ENCODE measurements at places on chromosomes 7 and 10.

DNA sequence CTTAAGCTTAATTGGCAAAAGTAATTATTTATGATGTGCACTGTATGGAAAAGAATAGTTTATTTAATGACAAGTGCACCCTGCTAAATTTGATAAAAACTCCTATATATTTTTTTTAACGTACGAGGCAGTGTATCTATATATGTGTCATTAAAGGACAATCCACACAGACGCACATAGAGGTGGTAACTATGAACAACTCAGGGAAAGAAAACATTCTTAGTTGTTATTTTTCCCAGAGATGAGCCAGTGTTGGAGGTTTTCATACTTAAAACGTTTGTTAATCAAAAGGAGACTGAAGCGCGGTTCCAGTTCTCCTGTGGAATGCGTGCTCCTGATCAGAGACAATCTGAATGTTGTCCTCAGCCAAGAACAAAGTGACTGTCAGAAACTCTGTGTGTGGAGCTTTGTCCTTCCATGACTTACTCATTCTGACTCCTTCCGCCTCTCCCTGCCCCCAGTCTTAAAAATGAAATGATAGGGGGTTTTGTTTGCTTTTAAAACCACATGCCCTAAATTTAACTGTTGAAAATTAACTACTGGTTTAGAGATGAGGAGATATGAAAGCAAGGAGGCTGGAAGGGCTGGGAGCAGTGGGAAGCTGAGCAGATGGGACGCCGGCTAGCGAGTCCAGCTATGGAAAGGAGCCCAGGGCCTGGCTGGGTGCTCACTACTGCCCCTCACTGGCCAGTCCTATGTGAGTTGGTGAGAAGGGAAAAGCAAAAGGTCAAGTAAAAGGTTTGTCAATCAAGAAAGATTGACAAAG, 99.6 kb downstream of the SVIL start:
- DNase-seq: no peak

DNA sequence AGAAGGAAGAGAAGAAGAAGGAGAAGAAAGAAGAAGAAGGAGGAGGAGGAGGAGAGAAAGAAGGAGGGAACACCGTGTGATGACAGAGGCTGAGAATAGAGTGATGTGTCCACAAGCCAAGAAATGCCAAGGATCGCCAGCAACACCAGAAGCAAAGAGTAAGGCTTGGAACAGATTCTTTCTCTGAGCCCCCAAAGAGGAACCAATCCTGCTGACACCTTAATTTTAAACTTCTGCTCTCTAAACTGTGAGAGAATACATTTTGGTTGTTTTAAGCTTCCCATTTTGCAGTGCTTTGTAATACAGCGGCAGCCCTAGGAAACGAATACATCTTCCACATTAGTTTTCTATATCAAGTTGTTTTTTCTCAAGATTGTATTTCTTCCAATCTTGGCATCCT, 13.9 kb upstream of the WNT8B start:
- DNase-seq: no peak

DNA sequence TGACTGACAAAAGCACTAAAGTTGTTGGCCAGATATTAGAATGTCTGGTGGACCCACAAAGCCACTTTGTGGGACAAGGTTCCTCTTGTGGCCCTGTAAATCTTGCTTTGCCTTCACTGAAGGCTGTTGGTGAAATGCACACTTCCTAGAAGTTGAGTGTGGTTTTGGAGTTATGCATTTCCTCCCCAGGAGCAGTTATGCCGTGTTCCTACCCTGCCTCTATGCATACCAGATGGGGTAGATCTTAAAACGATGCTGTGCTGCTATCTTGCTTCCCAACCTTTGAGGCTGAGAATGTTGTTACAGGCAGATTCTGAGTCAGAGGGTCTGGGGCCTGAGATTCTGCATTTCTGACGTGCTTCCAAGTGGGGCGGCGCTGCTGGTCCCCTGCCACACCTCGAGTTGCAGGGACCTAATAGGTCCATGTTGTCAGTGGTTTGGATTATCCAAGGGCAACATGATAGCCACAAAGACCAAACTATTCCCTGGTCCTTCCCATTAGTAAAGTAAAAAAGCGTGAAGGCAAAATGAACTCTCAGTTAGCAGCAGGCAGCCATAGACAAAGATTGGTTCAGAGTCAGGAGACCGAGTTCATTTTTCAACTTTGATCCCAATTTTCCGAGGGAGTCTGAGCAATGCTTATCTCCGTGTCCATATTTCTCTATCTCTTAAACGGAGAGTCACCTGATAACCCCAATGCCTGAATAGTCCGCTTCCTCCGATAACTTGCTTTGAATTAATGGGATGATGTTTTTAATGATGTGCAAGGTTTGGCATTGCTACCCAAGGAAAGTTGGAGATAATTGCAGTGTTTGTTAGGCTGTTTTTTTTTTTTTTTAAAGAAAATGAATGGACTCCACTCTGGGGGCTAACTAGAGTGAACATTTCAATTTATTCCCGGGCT, 55.8 kb downstream of the CDHR3 start:
- no peak for DNase-seq

DNA sequence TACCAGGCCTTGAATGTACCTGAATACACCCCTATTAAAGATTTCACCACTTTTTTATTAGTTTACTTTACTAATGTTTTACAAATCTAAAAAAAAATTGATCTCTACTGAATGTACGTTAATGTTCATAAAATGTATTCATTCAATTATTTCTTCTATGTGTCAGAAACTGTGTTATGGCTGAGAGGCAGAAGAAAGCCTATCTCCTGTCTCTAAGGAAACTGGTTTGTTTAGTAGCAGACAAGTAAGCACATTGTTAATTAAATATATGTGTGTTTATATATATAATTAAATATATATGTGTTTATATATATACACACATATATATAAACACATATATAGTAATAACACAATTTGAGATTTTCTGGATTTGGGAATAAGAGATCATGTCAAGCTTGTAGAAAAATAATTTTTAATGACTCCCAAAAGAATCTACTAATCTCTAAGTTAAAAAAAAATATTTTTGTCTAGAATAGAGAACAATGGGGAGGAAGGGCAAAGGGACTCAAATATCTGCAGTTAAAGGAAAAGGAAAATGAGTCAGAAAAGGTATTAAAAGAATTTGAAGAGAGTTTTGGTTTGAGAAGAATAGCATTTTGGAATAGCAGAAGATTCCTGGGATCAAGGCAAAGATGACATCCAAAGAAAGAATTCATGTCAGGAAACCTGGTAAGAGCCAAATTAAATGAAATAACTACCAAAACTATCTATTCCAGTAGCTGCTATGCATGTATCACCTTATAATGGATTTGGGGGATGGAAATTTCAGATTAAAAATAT, 92.1 kb downstream of the CH25H start:
- DNase-seq: no peak

DNA sequence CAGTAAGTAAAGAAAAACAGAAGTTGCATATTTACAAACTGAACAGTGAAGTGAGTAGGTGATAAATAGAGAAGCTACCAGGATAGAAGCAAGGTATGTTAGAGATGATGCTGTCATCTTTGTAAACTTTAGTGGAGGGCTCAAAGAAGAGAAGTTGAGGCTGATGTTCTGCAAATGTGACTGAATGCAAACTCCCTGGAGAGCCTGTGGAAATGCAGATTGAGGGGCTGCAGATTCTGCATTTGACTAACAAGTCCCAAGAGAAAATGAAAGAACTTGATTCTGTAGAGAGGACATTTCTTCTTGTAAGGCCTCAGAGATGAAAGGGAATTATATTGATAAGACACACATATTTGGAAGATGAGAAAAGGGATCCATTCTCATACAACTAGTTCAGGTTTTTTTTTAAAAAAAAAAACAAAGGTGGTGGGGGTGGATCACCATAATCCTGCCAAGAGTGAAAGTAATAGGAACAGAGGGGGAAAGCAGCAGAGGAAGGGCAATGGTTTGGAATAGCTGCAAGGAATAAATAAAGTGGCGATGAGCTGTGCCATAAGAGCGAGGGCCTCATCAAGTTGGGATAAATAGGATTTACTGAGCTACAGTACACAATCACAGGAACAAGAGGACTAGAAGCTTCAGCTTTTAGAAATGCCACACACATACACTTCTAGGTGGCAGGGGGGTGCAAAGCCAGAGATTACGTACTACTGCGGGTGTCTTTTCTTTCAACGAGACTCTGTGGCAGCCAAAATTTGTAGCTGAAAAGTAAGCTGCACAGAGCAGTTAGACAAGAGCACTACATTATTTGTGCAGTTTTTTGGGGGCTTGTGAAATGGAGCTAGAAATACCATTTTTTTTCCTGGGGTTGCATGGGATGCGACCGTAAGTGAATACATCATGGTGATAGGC, 778.5 kb downstream of the NRG3 start:
- no peak for DNase-seq

DNA sequence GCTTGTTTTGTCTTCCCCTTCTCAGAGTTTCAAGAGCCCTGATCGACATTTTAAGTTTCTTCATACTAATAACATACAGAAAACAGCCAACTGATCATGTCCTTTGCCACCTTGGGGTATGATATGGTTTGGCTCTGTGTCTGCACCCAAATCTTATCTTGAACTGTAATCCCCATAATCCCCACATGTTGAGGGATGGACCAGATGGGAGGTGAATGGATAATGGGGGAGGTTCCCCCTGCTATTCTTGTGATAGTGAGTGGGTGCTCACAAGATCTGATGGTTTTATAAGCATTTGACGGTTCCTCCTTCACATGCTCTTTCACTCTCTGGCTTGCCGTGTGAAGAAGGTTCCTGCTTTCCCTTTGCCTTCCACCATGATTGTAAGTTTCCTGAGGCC, 190.3 kb downstream of the CHCHD3 start:
- no peak for DNase-seq

DNA sequence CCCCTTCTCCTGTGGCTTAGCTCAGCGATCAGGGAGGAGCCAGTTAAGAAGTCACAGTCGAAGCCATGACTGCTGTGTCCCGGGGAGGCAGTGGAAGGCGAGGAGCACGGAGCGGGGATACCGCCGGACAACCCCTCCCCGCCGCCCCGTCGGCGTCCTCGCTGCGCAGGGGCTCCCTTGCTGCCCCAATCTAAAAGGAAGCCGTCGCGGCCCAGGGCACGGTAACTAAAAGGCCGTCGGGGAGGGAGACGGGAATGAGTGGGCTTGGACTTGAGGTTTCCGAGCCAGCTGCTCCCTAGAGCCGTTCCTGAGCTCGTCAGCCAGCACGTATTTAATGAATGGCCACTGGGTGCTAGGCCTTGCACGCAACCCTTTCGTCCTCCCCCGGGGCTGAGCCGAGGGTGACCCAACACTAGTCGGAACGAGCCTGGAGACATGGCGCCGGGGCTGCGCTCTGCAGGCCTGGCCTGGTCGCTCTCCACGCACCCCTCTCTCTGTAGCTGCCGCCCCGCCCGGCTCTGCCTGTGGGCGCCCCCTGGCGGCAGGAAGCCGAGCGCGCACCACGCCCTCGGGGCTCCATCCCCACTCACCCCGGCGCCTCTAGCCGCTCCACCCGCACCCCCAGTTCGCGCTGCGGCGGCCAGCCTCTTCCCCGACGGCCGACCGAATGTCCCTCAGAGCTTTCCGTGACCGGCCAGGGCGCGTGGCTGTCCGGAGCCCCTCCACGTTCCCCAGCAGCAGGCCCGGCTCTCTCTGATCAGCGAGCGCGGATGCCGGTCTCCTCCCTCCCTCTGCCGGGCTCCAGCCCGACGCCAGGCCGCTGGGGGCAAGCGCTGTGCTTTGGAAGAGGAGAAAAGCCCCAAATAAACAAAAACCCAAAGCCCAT, 29.3 kb upstream of the KCNK18 start:
- peak; percentile 82 for DNase-seq

GRCh38 chr7:106239406-106239805, 45.4 kb downstream of the NAMPT start:
- no peak for DNase-seq

- DNase-seq: peak; percentile 30
These were observed 129.9 kb downstream of the ADCY1 start for GRCh38 chr7:45703911-45704682.

DNA sequence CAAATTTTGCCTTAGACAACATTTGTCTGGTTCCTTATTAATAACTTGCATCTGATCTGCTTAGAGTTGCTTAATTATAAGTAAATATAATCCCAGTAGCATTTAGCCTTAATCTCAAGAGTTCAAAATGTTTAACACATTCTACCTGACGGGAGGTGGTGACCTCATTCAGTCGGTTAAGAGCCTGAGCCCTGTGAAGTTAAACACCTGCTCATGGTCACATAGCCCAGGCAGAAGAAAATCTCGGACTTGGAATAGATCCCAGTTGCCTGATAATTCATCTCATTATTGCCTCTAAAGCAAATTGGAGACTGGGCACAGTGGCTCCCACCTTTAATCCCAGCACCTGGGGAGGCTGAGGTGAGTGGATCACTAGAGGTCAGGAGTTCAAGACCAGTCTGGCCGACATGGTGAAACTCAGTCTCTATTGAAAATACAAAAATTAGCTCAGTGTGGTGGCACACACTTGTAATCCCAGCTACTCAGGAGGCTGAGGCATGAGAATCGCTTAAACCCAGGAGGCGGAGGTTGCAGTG, 18.6 kb upstream of the ASCC1 start:
- DNase-seq: no peak

DNA sequence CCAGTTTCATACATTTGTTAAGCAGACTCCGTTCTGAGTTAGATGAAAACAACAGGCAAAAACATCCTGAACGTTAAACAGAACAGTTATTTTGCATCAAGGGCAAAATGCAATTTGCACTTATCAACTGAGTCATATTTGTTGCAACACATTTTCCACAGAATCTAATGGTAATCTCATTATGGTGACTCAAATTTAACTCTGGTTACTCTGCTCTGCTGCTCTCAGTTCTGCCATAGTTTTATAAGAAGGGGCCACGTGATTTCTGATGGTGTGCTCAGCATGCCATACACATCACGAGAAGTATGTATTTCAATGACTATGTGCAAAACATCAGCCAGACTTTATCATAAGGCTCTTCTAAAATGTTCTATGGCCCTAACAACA, 148.8 kb downstream of the CHCHD3 start:
- no peak for DNase-seq

- no peak for DNase-seq
These were observed 49.1 kb downstream of the NCAPG2 start for GRCh38 chr7:158655507-158655906.

DNA sequence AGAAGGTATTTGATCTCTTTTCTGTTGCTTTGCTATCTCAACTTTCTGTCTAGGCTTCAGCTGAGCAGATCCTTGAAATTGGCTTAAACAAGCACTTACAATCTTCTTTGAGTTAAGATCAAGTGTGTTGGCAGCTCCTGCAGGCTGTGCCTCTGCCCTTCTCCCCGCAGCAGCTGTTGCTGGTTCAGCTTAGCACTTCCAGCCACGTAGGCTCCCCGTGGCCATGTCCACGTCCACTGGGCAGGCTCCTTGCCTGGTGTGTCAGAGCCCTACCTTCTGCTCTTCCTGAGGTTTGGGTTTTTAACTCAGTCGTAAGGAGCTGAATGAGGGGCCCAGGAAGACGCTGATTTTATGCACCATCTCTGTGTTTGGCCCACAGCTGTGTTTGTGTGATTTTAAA, 47.2 kb downstream of the CAMK1D start:
- no peak for DNase-seq

DNA sequence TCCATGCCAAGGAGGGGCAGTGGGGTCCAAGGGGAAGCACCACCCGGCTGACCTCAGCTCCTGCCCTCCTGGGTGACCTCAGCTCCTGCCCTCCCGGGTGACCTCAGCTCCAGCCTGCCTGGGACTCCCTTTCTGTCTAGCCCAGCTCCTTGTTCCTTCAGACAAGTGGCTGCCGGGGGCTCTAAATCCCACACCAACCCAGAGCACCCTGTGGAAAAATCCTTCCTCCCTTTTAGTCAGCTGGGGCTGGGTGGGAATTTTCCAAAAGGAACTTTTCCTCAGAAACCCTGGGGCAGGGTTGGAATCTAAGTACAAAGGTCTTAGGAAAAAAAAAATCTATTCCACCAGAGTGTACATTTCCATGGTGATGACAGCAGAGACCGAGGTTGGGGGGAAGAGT, 36.3 kb downstream of the AKR1B1 start:
- no peak for DNase-seq

- DNase-seq: no peak
These were observed 352.0 kb downstream of the PCLO start for GRCh38 chr7:82810558-82811259.

Data from left forelimb (tissue), 1 donor.